Panc1 (cell line): ENCODE measurements at places on chromosomes 3 and 15. TPM values are rescaled to one million over a fixed set of nuclear protein-coding genes. Genes with fewer than 3 reads are reported as not detected.

- no peak overlapping the region for H3K27ac ChIP-seq
- no peaks in the 10 kb centered on the region for H3K4me1 ChIP-seq
- DNase-seq, result no peak
- no peaks in the 10 kb centered on the region for H3K27me3 ChIP-seq
- no peaks in the 10 kb centered on the region for H3K36me3 ChIP-seq
These were observed 116.4 kb upstream of the ARHGEF3 start for GRCh38 chr3:56918111-56918568.

GRCh38 chr15:94070356-94071295, 160.7 kb upstream of the MCTP2 start:
- no peak overlapping the region for H3K4me3 ChIP-seq
- H3K27ac ChIP-seq, result no peak overlapping the region
- no peaks in the 10 kb centered on the region for H3K4me1 ChIP-seq
- DNase-seq, result no peak

- no peak for DNase-seq
- H3K36me3 ChIP-seq, result no peaks in the 10 kb centered on the region; the same call in 1 of the 2 replicates
- peak overlapping the region; percentile 65 for H3K4me3 ChIP-seq
- H3K4me1 ChIP-seq, result peaks cover 12% of the 10 kb centered on the region
These were observed 1.8 kb downstream of the LIMD1 start for GRCh38 chr3:45596290-45596791.

The IGSF11 gene
- total RNA-seq, result 0.33 TPM

The DUOX2 gene
- total RNA-seq, result 0.08 TPM

DNA sequence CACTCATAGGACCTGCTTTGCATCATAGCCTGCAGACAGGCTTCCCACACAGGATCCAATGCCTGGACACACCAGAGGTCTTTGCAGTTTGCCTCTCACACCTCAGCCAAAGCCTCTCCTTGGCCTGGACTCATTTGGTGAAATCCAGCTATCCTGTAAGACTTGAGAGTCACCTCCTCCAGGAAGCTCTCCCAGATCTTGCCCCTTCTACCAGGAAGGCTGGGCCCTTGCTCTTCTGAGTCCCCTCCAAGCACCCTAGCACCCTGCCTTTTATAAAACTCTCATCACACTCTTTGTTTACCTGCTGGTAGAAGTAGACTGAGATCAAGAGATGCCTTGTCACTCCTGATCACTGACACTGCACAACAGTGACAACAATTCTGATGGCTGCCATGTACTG, 66.8 kb upstream of the GLCE start:
- no peaks in the 10 kb centered on the region for H3K36me3 ChIP-seq
- H3K4me1 ChIP-seq, result 0 out of 2 replicates have a peak, but pooled peaks cover 3% of the 10 kb centered on the region
- peaks cover 7% of the 10 kb centered on the region; the same call in 1 of the 2 replicates for H3K27me3 ChIP-seq
- DNase-seq, result no peak
- H3K4me3 ChIP-seq, result no peak overlapping the region
- H3K27ac ChIP-seq, result no peak overlapping the region
